ENCODE measurements at places on chromosomes 1 and 21. TPM values are rescaled to one million over a fixed set of nuclear protein-coding genes. Genes with fewer than 3 reads are reported as not detected.

MAP3K7CL gene
- 5.9 TPM for total RNA-seq

DNA sequence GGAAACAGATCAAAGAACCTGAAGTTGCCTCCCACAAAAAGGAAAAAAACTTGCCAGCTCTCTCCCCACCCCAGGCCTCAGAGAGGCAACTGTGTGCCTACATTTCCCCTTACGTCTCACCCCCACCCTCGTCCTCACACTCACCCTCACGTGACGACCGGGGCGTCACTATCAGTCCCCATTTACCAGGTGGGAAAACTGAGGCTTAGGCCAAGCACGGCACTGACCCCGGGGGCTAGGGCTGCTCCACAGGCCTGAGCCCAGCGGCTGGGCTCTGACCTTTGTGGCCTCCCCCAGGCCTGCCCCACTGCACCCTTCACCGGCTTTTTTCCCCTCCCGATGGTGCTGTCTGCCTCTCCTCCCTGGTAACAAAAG is 51.5 kb upstream of the RUNX3 start:
- no peaks in the 10 kb centered on the region for H3K4me1 ChIP-seq
- H3K27ac ChIP-seq = no peak overlapping the region
- DNase-seq = no peak
- H3K27me3 ChIP-seq = no peaks in the 10 kb centered on the region
- no peak overlapping the region for H3K4me3 ChIP-seq

DIP2A gene
- total RNA-seq = 99.6 TPM

S100A7A gene
- not detected for total RNA-seq

- H3K4me3 ChIP-seq = no peak overlapping the region
- H3K4me1 ChIP-seq = no peaks in the 10 kb centered on the region
- no peak for DNase-seq
- H3K27me3 ChIP-seq = no peaks in the 10 kb centered on the region
These were observed 98.5 kb upstream of the VANGL1 start for GRCh38 chr1:115543247-115543646.

DNA sequence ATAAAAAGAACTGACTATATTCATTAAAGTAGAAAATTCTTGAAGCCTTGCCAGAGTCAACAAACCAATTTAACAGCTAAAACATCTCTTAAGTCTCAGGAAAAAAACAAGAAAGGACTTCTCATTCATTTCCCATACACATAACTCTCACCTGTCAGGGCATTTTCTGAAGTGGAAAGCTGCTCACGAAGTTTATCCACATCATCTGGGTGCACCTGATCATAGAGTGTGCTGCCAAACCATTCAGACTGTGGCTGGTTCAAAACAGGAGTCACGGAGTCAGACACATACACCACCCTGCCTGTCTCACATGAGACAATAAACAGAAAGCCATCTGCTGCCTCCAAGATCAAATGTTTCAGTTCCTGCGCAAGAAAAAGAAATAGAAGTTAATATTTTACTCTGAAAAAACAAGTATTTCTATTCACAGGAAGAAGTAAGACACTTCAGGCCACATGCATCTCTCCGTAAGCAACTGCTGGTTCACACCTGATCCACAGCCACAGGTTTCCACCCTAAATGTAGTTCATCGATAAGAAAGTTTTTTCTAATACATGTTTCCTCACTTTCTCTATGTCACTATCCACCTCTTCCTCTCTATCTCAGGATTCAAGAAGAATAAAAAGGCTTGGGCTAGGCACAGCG is 28.2 kb upstream of the CTSK start:
- no peak overlapping the region for H3K4me3 ChIP-seq
- no peaks in the 10 kb centered on the region for H3K36me3 ChIP-seq
- no peak for DNase-seq
- H3K4me1 ChIP-seq = no peaks in the 10 kb centered on the region
- no peaks in the 10 kb centered on the region for H3K27me3 ChIP-seq
- H3K27ac ChIP-seq = no peak overlapping the region

AKIRIN1 gene
- total RNA-seq = 30.4 TPM

DNA sequence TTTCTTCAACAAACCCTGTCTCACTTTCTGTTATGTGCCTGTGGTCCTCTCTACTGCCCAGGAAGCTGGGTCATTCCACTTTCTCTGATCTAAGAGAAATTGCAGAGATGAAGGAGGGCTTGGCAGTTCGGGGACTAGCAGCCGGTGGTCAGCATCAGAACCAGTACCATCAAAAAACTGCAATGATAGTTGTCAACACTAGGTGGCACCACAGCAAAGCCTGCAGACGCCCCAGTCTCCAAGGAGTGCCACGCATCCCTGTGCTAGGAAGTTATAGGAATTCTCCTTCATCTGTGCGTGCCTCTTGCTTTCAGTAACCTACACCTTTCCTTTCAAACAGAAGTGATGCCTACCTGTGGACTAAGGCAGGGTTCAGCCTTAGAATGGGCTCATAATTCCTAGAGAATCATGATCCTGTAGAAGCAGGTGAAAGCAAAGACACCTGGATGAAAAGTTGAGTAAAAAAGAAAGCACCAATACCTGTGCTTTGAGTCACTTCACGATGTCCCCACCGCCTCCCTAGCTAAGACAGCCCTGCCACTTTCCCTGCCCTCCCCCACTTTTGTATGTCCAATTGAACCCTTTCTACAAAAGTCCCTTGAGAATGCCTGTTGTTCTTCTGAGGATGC is 129.2 kb downstream of the ADAMTS1 start:
- H3K27ac ChIP-seq = no peak overlapping the region
- H3K4me3 ChIP-seq = no peak overlapping the region
- no peak for DNase-seq
- no peaks in the 10 kb centered on the region for H3K36me3 ChIP-seq
- no peaks in the 10 kb centered on the region for H3K4me1 ChIP-seq
- no peaks in the 10 kb centered on the region for H3K27me3 ChIP-seq

GRCh38 chr1:244839656-244840055 is 4.2 kb downstream of the COX20 start:
- DNase-seq = no peak
- no peaks in the 10 kb centered on the region for H3K27me3 ChIP-seq
- no peaks in the 10 kb centered on the region for H3K4me1 ChIP-seq

DNA sequence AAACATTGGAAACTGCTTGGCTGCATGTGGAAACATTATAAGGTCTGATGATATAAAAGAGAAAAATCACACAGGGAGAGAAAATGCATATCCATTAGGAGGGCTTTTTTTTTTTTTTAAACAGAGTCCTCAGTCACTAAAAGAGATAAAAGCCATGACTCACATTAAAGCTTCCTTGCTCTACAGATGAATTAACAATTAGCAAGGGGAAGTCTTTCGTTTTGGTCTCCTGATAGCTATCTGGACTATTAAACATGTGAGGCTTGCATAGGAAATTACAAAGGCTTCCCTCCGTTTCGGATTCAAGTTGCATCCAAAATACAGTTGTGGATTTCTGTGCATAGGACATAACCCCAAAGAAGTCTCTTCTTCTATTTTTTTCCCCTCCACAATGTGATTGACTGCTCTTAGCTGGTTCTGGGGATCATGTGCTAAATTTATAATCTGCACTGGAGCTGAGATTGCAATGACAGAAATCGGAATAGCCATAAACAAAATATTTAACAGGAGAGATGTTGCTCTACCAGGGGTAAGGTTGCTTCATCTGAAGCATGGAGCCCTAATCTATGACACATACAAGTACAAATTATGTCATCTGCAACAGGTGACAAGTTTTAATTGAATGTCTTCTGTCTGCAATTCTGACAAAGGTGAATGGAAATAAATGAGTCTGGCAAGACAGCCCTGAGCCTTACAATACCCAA is 146.8 kb downstream of the ESRRG start:
- H3K27me3 ChIP-seq = no peaks in the 10 kb centered on the region
- no peak for DNase-seq
- H3K4me1 ChIP-seq = no peaks in the 10 kb centered on the region
- no peak overlapping the region for H3K27ac ChIP-seq

TSPAN2 gene
- total RNA-seq = 3.1 TPM

GRCh38 chr1:209860293-209860881 is 32.6 kb downstream of the UTP25 start:
- H3K4me3 ChIP-seq = no peak overlapping the region
- DNase-seq = peak; percentile 71
- no peaks in the 10 kb centered on the region for H3K4me1 ChIP-seq
- H3K27me3 ChIP-seq = no peaks in the 10 kb centered on the region
- no peak overlapping the region for H3K27ac ChIP-seq

- peak overlapping the region; percentile 84 for H3K27ac ChIP-seq
- H3K4me1 ChIP-seq = peaks cover 6% of the 10 kb centered on the region
- H3K27me3 ChIP-seq = no peaks in the 10 kb centered on the region
- peak; percentile 70 for DNase-seq
- no peak overlapping the region for H3K4me3 ChIP-seq
These were observed 20.6 kb upstream of the NBL1 start for GRCh38 chr1:19623523-19623922.

DNA sequence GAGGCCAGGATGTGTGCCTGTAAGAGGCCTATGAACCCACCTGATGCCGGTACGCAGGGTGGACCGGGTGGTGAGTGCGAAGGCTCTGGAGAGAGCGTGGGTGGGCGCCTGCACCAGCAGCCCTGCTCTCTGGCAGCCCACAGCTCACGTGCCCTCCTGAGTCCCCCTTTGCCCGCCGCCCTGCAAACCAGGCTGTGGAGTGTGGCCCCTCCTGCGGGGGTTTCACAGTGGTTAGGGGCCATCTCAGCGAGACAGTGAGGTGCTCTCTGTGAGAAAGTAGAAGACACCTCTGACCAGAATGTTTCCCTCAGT is 22.3 kb downstream of the RHBG start:
- no peaks in the 10 kb centered on the region for H3K4me1 ChIP-seq
- no peak overlapping the region for H3K27ac ChIP-seq
- H3K27me3 ChIP-seq = peaks cover 5% of the 10 kb centered on the region
- no peak overlapping the region for H3K4me3 ChIP-seq
- no peak for DNase-seq
- H3K36me3 ChIP-seq = no peaks in the 10 kb centered on the region

DNA sequence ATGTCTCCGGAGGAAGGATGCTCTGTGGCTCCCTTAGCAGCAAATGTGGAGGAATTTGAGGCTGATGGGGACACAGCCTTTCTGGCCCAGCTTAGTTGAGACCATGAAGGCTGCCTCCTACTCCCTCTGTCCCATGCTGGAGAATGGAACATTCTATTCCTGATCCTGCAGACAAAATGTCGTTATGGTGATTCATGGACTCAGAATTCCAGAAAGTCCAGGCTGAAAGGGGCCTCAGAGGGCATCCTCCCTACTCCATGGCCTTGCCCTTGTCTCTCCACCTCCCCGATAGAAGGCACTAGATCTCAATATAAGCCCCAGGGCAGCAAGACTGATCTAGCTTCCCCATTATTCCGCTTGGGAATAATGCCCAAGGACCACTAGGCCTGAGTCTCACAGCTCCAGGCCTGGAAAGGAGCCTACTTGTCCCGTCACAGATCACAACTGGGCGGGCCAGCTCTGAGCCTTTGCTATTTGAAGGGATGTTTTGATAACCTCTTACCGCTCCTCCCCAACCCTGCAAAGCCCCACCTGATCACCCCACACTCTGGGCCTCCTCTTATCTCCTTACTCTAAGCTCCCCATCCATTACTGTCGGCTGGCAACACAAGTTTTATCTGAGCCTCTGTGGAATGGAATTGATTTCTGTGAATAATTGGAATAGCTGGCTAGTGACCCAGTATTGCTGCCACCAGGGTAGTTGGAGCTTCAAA is 52.8 kb upstream of the TRABD2B start:
- DNase-seq = no peak
- no peak overlapping the region for H3K4me3 ChIP-seq
- H3K4me1 ChIP-seq = no peaks in the 10 kb centered on the region
- H3K27ac ChIP-seq = no peak overlapping the region

DNA sequence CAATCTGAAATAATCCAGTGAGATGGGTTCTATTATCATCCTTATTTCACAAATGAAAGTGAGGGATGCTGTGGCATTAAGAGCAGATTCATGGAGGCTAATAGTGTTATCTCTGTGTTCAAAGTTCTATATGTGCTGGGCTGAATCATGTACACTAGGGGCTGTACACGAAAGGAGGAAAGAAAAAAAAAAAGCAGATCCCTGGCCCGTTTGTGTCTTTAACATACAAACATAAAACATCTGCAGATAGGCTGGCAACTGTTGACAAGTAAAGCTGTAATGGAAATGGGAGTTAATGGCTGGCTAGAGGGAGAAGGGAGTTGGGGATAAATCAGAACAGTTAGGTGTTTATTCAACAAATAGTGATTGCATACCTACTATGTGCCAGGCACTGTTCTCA is 3.1 kb downstream of the WNT2B start:
- peaks cover 6% of the 10 kb centered on the region for H3K4me1 ChIP-seq
- no peaks in the 10 kb centered on the region for H3K27me3 ChIP-seq
- no peak overlapping the region for H3K27ac ChIP-seq
- no peak for DNase-seq
- no peak overlapping the region for H3K4me3 ChIP-seq

DNA sequence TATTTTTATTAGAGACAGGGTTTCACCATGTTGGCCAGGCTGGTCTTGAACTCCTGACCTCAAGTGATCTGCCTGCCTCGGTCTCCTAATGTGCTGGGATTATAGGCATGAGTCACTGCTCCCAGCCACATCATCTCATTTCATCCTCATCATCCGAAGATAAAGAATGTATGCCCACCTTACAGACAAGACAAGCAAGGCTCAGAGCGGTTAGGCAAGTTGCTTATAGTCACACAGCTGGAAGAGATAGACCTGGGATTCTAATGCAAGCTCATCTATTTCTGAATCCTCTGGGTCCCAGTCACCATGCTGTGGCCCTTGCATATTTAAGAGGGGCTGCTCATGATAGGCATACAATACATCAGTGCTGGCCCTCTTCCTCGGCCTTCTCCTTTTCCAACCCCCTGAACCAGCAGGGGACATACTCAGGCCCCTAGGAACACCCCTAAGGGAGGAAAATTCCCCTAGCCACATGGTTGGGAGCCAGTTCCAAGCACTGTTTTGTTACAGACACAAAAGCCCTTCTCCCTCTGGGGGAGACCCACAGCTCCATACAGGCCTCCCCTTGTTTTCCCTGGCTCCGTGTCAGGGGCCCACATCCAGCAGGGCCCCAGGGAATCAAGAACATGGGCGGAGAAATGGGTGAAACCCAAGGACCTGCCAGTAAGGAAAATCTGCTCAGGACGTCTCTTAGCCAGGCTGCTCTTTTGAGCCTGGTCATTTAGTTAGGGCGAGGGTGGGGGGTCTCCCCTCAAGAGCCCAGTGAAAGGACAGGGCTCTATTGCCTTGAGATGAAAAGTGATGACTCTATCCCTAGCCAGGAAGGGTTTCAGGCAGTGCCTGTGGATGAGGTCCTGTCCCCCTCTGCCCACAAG is 6.9 kb downstream of the CSRP1 start:
- no peak overlapping the region for H3K4me3 ChIP-seq
- peak overlapping the region; percentile 57 for H3K27ac ChIP-seq
- H3K27me3 ChIP-seq = no peaks in the 10 kb centered on the region
- DNase-seq = no peak
- peaks cover 69% of the 10 kb centered on the region for H3K4me1 ChIP-seq

Data from Peyer's patch (tissue), 4 donors.